ENCODE measurements at places on chromosomes 16 and 17.

- DNase-seq = no peak
Measured at GRCh38 chr16:66843191-66843590, 1.0 kb upstream of the CA7 start.

- DNase-seq = no peak
Measured at GRCh38 chr17:80160536-80160935, 9.3 kb upstream of the CARD14 start.

GRCh38 chr16:54655121-54655590 lies 275.5 kb upstream of the IRX5 start:
- no peak for DNase-seq

DNA sequence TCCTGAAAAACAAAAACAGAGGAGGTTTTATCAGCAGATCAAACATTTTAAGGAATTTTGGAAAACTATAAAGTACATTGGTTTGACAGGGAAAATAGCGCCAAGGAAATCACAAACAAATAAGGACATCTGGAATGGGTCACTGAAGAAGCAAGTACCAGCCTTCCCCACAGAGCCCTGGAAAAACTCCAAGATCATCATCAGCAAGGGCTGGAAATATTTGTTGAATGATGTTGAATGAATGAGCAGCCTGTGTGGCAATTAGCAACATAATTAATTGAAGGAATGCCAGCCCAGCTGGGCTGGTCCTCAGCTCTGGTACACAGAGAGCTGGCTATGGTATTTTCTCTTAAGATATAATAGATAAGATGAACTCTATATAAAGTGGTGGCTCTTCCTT lies 290.4 kb downstream of the HS3ST3A1 start:
- DNase-seq = no peak

DNA sequence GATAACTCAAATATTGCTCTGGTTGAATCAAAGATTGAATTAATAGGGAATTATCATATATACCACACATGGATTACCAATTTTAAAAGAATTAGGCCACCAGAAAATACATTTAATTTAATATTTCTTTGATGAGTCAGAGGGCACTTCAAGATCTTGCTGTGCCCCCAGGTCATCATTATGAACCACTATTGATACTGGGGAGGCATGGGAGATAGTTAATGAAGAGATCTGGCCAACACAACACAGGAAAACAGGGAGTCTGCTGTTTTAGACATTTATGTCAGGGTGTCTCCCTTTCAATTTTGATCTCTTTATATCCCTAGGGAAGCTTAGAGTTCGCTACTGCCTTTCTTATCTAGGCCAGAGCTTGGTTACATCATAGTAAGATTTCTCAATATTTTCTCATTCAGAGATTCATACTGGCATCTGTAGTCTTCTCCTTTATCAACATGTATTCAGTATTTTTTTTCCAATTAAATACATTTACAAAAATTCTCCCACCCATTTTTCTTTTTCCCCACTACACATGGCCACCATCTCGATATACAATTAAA lies 158.3 kb upstream of the ZFHX3 start:
- no peak for DNase-seq

DNA sequence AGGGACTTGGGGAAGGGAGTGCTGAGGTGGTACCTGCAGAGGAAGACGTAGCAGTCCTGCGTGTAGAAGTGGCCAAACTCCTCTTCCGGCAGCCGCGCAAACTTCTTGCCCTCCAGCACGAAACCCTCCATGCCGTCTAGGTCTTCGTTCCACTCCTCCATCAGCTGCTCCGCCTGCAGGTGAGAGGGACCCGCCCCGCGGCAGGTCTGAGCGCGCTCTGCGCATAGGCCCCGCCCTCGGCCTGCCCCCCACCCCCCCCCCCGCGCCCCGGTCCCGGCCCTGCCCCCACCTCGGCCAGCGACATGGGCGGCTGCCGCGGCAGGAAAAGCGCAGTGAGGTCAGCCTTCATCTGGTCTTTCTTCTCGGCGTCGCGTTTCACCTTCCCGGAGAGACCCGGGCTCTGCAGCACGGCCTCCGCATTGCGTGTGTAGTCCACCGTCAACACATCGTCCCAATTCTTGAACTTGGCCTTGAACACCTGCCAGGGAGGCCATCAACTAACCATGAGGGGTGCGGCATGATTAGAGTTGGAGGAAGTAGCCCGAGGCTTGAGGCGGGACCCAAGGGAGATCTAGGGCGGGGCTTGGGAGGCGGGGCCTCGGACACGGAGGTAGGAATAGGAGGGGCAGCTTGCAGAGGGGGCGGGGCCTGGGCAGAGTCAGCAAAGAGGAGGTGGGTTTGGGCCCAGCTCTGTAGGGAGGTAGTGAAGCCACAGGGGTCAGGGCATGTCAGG lies 11.5 kb downstream of the FLII start:
- DNase-seq = no peak

GRCh38 chr17:47703191-47703591 lies 9.2 kb downstream of the TBKBP1 start:
- no peak for DNase-seq

- no peak for DNase-seq
Measured at GRCh38 chr16:78220571-78220970, 121.1 kb downstream of the WWOX start.

DNA sequence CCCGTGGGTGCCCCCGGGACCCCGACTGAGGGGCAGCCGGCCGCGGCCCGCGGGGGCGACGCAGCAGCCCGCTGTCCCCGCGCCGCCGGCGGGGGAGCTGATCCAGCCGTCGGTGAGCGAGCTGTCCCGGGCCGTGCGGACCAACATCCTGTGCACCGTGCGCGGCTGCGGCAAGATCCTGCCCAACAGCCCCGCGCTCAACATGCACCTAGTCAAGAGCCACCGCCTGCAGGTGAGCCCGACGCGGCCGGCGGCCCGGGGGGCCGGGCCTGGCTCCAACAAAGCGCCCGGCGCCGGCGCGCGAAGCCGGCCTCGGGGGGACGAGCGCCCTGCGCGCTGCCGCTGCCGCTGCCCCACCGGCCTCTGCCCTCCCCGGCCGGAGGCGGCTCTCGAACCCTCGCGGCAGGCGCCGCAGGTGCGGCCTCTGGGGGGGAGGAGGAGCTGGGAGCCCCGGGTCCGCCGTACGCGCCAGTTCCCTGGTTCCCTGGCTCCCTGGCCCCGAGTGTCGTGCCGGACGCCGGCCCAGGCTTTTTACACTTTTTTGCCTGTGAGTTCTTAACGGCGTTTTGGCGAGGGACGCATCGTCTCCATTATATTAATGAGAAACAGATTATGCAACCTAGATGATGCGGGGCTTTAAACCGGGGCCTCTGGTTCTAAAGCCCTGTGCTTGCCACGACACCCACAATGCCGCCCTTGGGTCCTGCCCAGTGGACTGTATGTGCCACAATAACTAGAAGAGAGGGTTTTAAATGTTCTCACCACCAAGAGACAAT lies 521 bp downstream of the ATMIN start:
- no peak for DNase-seq

DNA sequence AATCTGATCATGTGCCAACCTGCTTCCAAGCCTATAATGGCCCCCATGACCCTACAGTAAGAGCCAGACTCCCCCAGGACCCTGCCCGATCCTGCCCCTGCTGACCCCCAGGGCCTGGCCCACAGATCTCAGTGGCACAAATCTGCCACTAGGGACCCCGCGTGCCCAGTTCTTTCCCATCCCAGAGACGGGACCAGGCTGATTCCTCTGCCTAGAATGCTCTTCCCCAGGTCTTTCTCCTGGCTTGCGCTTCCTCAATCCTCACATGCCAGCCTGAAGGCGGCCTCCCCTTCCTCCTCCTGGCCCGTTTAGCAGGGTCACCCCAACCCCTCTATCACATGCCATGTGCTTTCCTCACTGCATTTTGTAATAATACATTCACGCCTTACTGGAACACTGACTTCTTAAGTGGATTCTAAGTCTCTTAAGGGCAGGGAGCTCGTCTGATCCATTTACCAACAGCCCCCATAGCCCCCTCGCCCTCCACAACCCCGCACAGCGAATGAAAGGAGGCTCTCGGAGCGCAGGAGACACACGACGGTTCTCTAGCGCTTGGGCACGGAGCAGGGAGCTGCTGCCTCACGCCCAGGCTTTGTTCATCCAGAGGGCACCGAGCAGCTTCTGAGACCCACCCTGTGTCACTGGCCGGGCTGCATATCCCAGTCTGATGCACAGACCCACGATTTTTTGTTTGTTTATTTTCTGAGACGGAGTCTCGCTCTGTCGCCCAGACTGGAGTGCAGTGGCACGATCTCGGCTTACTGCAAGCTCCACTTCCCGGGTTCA lies 1.2 kb downstream of the TRIM65 start:
- no peak for DNase-seq

- no peak for DNase-seq
Measured at GRCh38 chr17:57338257-57338914, 82.1 kb downstream of the MSI2 start.

- no peak for DNase-seq
Measured at GRCh38 chr16:6957681-6958080, 375.0 kb upstream of the RBFOX1 start.

- DNase-seq = no peak
Measured at GRCh38 chr16:46658925-46659324, 30.1 kb downstream of the VPS35 start.

- DNase-seq = no peak
Measured at GRCh38 chr16:63876103-63876502, 1245.8 kb downstream of the CDH11 start.

DNA sequence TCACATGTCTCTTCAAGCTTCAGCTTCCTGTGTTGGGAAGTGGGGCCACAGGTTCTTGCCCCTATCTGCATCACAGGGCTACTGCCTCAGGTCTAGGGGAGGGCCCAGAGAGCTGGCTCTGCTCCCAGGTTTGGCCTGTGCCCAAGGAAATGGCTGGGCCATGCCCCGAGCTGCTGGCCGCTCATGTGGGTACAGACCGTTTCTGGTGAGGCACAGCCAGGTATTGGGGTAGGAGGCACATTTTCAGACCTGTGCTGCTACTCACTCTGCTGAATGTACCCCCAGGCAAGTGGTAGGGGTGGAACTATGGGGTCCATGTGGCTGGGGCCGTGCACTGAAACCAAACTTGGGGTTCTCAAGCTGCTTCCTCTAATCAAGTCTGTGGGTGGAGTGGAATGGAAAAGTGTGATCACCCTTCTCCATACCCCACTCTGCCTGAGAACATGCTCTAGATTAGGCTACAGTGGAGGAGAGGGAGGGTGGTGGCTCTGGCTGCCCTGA lies 4.6 kb downstream of the GAS2L2 start:
- no peak for DNase-seq

DNA sequence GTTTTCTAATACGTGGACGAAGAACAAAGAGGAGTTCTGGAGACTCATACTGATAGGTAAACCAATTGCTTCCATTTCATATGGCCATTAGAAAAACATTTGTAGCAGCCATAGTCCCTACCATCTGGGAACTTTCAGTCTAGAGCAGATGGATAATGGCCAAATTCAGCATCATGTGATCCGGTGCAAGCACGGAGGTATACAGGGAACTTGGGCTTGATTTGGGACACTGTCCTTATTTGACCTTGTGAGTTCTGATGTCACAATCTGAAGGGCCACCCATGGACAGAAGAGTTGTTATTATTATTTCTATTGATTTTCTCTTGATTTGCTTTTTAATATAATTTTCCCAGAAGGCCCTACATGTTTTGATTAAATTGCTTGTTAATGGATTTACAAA lies 154.6 kb upstream of the ZNF267 start:
- no peak for DNase-seq

- DNase-seq = no peak
Measured at GRCh38 chr16:86299882-86300610, 210.3 kb upstream of the FOXF1 start.

GRCh38 chr17:71486261-71486660 lies 634.6 kb upstream of the SOX9 start:
- no peak for DNase-seq

- no peak for DNase-seq
Measured at GRCh38 chr16:4264546-4264945, 8.3 kb downstream of the TFAP4 start.

GRCh38 chr16:53922807-53923571 lies 219.0 kb downstream of the FTO start:
- no peak for DNase-seq

DNA sequence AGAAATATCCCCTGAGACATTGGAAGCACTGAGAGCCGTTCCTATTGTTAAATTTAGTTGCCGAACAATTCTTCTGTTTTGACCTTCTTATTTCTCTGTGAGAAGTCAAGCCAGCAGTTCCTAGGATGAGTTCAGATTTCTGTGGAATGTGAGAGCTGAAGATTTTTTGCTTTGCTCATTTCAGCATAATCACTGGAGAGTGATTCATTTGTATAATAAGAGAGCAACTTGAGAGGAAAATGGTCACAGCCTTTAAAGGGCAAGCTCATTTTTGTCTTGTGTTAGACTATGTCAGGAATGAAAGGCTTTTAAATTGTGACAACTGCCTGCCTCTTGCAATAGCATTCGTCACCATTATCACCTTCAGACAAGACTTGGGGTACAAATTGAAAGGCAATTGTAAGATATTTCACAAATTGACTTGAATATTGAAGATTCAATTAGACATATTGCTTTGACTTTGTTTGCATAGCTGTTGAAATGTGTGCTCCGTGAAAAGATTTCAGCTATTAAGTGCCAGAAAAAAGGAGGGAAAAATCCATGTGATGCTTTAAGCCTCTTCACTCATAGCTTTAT lies 900.0 kb upstream of the GOT2 start:
- DNase-seq = no peak

GRCh38 chr16:65316808-65317207 lies 194.9 kb upstream of the CDH11 start:
- no peak for DNase-seq

DNA sequence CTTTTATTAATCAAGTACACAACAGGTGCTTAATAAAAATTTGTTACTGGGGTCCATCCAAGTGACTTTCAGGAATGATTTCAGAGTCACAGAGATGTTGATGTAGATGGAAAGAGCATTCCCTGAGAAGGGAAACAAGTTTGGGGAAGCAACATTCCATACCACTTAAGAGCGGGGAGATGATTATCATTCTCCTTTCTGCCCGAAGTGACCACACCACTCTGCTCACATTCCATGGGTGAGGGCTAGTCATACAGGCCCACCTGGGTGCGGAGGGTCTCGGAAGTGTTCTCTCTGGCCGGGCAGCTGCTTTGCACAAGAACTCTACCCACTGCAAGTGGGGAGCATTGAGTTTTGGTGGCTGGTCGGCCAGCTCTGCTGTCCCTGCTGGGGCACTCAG lies 231.4 kb downstream of the SNX29 start:
- DNase-seq = no peak

DNA sequence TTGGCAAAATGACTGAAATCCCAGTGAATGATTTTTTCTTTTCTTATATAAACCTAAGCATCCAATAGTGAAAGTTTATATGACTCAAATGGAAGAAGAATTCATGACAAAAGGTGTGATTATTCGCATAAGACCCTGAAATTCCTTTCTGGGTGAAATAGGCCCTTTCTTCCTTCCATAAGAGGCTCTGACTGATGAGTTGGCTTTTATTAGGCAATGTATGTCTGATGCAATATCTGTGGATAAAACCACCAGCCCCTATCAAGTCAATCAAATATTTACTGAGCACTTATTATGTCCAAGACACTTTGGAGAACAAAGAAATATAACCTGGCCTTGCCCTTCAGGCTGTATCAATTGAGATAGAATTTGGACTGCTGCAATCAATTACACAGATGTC lies 316.6 kb downstream of the CDH13 start:
- DNase-seq = no peak

Data from T follicular helper cell (primary cell).